ENCODE measurements at places on chromosomes 1 and 21.

GRCh38 chr1:8425150-8425780, 107.4 kb downstream of the SLC45A1 start:
- no peak for DNase-seq

DNA sequence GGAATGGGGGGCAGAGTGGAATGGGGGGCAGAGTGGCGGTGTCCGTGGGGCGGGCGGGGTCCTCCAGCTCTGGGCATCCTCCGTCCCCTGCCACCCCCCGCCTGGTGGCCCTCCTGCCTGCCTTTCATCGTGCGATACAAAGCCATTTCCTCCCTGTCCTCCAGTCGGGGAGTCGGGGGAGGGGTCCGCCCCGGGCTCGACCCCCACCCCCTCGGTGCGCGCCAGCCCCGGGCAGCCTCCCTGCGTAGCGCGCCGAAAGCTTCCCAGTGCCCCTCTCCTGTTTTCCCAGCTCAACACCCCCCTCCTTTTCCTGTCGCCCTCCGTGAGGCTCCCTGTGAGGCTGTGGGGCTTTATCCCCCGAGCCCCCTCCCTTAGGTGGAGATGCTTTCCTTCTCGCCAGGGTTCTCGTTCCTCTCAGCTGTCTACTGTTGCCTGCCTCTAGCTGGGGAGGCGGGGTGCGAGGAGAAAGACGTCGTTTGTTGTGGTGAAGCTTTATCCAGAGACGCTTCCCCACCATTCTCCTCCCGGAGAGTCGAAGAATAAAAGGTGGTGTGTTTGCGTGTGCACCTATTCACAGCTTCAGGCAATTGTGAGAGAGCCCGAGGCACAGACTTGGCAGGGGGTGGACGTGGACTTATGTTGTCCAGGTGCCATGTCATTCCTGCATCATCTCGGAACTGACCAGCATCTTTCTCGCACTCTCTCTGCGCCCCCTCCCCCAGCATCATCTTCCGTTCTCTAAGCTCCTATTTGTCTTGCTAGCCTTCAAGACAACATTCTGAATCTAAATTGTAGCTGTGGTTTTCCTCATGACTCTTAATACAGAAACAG, 848 bp downstream of the DNM3 start:
- DNase-seq: no peak

GRCh38 chr1:148308832-148309458, 156.9 kb upstream of the NBPF11 start:
- no peak for DNase-seq

DNA sequence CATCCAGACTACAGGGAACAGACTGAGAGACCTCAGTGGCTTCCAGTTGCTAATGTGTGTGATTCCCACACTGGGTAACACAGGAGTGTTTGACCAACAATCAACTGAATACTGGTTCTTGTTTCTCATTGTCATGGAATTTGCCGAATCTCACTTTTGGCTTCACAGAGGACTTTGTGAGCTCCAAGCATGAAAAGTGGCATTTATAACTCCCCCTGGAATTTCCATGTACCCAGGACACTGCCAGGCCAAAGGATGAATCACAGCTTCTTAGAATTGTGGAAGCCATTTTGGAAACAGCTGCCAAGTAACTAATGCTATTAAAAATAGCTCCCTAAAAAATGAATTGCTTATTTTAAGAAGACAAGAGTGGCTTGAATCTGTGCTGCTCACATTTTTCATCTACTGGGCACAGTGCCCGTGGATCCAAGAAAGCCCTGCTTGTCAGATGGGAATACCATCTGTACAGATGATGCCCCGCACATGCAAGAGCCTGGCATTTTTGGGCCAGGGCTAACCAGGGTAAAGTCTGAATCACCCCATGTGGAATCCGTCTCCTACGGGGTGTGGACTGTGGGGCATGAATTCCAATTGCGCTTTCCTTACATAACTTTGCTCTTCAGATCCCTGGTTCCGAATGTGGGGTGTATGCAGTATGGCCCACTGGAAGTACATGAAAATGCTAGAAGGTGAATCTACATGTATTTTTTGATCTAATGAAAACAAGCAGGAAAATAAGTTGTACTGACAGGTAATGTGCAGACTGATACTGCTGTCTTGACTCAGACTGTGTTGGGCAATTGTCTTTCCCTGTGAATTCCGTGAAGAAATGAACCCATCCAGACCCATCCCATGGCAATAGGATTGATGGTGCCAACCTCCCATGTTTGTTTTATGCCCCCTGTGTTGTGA, 487.3 kb downstream of the SIPA1L2 start:
- no peak for DNase-seq

DNA sequence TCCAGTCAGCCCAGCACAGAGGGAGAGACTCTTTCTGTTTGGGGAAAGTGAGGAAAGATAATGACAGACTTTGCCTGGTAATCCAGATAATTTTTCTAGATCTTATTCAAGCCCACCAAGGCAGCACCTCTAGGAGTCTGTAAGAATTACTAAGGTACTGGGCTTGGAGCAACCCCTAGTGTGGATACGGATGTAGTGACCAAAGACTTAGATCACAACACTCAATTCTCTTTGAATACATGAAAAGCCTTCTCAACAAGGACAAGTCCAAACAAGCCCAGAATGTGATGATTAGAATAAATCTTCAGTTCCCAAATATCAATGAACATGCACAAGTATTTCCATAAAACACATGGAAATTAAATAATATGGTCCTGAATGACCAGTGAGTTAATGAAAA, 206.9 kb downstream of the MRPL39 start:
- DNase-seq: no peak

- DNase-seq: peak; percentile 4
Measured at GRCh38 chr1:17606826-17607440, 67.4 kb downstream of the ARHGEF10L start.

DNA sequence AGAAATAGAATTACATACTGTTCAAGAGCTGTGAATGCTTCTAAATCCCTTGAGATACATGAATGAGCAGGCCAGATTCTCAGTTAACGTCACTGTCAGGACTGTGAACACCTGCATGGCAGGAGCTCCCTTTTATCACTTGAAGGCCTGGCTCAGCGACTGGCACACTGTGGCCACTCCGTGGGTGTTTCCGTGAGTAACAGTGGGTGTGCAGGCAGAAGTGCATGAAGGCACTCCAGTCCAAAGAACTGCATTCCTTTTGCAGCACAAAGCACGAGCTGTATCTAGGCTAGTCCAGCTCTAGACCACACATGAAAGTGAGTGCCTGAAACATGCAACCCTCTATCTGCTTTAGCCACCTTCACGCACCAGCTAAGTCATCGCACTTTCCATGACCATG, 9.6 kb upstream of the SIM2 start:
- DNase-seq: no peak

DNA sequence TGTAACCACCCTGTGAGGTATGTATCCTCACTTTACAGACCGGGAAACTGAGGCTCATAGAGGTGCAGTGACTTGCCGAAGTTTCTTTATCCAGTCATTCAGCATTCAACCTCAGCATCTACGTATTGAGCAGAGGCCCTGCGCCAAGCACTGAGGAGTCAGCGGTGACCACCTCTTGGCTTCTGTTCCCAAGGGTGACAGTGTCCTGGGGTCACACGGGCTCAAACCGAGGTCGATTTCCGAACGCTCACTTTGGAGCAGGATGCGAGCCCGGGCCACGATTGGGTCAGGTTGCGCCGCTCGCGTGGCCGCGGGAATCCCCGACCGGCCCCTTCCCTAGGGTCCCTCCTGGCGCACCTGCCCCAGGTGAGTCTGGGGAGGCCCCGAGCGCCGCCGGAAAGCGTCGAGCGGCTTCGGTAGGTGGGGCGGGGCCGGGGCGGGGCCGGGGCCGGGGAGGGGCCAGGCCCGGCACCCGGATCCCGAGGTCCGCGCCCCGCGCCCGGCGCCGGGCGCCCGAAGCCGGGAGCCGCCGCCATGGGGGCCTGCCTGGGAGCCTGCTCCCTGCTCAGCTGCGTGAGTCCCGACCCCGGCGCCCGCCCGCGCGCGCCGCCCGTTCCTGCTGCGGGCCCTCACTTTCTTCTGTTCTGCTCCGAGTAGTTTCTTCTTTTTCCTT, at the start of gene SERINC2:
Gene SERINC2, plus strand, starts transcription at position 482 of the 673 bp plus-strand sequence. Its CDS starts 53 bp downstream, at position 535.
- peak; percentile 2 for DNase-seq

- no peak for DNase-seq
Measured at GRCh38 chr1:150765296-150765976, at the start of gene CTSS. Gene CTSS, minus strand, starts transcription at chr1:150765778. Its CDS starts 1,015 bp downstream, at chr1:150764763.

DNA sequence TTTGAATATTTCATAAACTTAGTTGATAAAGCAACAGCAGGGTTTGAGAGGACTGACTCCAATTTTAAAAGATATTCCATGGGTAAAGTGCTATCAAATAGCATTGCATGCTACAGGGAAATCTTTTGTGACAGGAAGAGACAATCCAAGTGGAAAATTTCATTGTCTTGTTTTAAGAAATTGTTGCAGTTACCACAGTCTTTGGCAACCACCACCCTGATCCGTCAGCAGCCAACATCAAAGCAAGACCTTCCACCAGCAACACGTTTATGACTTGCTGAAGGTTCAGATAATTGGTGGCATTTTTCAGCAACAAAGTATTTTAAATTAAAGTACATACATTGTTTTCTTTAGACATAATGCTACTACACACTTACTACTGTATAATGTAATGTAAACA, 47.8 kb downstream of the ADGRL4 start:
- DNase-seq: no peak

GRCh38 chr1:79556189-79556588, 549.7 kb upstream of the ADGRL4 start:
- no peak for DNase-seq

DNA sequence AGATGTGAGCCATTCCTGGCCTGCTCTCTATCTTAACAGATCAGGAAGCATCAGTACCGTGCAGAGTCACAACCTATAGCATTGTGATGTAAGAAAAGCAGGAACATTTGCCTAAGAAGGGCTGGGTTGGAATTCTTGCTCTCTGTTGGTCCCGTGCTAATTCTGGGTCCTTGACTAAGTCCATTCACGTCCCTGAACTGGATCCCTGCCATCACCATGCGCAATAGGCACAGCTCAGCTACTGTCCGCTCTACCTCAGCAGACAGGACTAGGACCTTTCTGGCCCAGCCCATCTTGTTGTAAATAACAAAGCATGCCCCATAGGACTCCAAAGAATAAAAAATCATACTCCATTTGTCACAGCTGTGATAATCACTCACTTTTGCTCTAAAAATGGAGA, 175.0 kb downstream of the RGS7 start:
- no peak for DNase-seq

- DNase-seq: no peak
Measured at GRCh38 chr1:87812871-87813577, 484.3 kb downstream of the LMO4 start.

DNA sequence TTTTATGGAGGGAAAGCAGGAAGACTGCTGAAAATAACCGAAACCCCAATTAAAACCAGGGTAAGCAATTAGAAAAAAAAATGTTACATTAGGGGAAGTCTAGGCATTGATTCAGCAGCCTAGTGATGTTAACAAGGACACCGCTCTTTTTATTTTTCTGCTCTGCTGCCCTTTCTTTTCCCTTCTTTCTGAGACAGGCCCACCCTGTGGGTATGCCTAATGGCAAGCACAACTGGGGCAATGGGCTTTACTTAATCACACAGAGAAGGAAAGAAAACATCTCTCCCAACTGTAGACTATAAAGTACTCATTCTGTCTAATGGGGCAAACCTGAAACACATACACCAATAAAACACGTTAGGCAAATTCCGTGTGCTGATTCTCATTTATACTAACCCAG, 69.6 kb downstream of the GBP6 start:
- no peak for DNase-seq

- no peak for DNase-seq
Measured at GRCh38 chr1:197468543-197469175, 200.6 kb downstream of the CRB1 start.

GRCh38 chr1:41671116-41671755, 186.8 kb upstream of the EDN2 start:
- DNase-seq: no peak

- no peak for DNase-seq
Measured at GRCh38 chr1:43653339-43653738, 3.4 kb downstream of the KDM4A start.

- DNase-seq: no peak
Measured at GRCh38 chr1:208028526-208028925, 117.6 kb upstream of the CD34 start.

GRCh38 chr1:203548892-203549291, 54.9 kb downstream of the OPTC start:
- no peak for DNase-seq

DNA sequence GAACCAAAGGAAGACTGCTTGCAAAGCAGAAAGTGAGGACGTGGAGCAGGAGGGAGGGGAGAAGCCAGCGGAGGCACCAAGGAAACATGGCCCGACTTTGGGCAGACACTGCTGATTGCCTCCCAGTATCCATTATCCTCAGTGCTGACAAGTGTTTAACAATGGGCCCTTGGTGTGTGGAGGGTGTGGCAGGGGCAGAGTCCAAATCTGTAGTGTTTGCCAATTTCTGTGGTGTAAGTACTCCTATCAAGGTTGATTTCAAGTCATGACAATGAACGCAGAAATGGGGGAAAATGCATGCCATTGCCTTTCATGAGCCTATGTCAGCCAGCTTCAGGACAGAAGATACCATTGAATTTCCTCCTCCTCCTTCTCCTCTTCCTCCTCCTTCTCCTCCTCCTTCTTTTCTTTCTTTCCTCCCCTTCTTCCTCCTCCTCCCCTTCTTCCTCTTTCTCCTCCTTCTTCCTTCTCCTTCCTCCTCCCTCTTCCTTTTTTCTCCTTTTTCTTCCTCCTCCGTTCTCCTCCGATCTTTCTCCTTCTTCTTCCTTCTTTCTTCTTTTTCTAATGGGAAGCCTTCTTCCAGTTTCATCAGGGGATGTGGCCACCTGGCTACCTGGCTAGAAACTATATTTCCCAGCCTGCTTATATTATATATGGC, 10.3 kb upstream of the PHC2 start:
- no peak for DNase-seq

- no peak for DNase-seq
Measured at GRCh38 chr1:226950871-226951270, 10.8 kb downstream of the COQ8A start.

DNA sequence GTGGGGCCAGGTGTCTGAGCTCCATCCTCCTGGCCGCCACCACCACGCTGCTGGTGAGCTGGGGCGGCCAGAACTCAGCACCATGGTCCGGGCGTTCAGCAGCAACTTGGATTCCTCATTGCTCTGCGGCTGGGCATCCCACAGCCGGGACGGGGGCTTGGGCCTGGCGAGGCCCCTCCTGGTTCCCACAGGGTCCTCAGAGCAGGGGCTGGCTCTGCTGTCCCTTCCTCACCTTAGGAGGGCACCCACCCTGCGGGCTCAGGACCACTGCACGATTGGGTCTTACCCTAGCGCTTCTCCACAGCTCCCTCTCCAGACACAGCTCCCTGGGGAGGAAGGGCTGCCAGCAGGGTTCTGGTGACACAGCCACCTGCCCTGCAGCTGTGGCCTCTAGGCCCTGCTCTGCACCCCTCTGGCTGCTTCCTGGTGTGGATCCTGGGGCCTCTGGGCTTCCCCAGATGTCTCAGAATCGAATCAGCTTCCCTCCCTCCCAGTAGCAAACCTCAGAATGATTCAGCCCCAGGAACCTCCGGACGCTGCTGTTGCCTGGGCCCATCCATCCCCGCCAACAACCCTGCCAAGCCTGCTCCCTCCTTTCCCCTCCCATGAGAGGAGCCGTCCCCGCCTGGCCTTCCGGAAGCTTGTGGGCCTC, 25.0 kb downstream of the CRYAA start:
- no peak for DNase-seq

- DNase-seq: peak; percentile 5
Measured at GRCh38 chr1:67683766-67684525, 1.1 kb upstream of the GADD45A start.

All from stimulated activated CD8-positive, alpha-beta memory T cell treated with anti-CD3 and anti-CD28 coated beads, Interleukin-2, amount 100 ng/mL, for 1 hour (primary cell).